ENCODE measurements at places on chromosomes 16 and 17.

- DNase-seq = no peak
Measured at GRCh38 chr16:26692658-26693057, 374.1 kb upstream of the C16orf82 start.

DNA sequence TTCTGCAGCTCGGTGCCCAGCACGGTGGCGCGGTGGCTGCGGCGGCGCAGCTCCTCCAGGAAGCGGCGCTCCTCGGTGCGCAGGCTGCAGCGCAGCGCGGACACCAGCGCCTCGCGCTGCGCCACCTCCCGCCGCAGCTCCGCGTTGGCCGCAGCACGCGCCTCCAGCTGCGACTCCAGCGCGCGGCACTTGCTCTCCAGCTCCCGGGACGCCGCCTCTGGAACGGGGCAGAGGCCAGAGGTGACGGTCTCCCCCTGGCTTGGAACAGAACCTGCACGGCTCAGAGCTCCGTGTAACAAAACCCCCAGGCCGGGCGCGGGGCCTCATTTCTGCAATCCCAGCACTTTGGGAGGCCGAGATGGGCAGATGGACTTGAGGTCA lies 13.2 kb upstream of the CLUH start:
- no peak for DNase-seq

GRCh38 chr17:42798011-42798382 lies 507 bp downstream of the COA3 start:
- no peak for DNase-seq

GRCh38 chr16:69711115-69711740 lies 15.1 kb downstream of the NQO1 start:
- DNase-seq = no peak

DNA sequence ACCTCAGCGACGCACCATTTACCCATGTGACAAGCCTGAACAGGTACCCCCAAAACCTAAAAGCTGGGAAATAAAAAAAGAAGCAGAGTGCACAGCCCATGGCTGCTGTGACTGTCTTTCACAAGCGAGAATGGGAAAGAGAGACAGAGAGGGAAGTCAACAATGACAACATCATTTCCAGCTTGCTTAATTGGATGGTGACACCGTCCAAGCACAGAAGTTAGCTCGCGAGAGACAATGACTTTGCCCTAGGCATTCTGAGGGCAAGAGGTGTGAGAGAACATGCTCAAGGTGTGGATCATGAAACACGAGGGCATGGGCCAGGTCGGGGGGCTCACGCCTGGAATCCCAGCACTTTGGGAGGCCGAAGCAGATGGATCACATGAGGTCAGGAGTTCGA lies 19.3 kb upstream of the NSMCE1 start:
- no peak for DNase-seq
